ENCODE measurements at places on chromosomes 5 and 9. TPM values are rescaled to one million over a fixed set of nuclear protein-coding genes. Genes with fewer than 3 reads are reported as not detected.

IFNA2 gene
- not detected for total RNA-seq

ZNF454 gene
- total RNA-seq = not detected

ARHGEF37 gene
- total RNA-seq = 1.3 TPM

FSD1L gene
- total RNA-seq = 3.5 TPM

CXXC5 gene
- total RNA-seq = 22.8 TPM

WWC1 gene
- 80.3 TPM for total RNA-seq

C9orf57 gene
- total RNA-seq = not detected

CDO1 gene
- total RNA-seq = not detected

HMCN2 gene
- 0.05 TPM for total RNA-seq

GRIN3A gene
- total RNA-seq = not detected

CAMK2A gene
- 0.94 TPM for total RNA-seq
